Cardiac fibroblast (primary cell): ENCODE measurements at places on chromosomes 3 and 15.

- DNase-seq = no peak
These were observed 65.9 kb upstream of the POMGNT2 start for GRCh38 chr3:43171748-43172147.

GRCh38 chr3:25547943-25548674 lies 116.6 kb downstream of the TOP2B start:
- no peak for DNase-seq

GRCh38 chr3:153078826-153079225 lies 83.2 kb upstream of the RAP2B start:
- DNase-seq = no peak

GRCh38 chr3:132556508-132557159 lies 40.4 kb upstream of the ACKR4 start:
- no peak for DNase-seq

- peak; percentile 69 for DNase-seq
These were observed 193.4 kb upstream of the UBE2E1 start for GRCh38 chr3:23612296-23612891.

GRCh38 chr3:29416514-29416913 lies 135.6 kb downstream of the RBMS3 start:
- DNase-seq = peak; percentile 44

DNA sequence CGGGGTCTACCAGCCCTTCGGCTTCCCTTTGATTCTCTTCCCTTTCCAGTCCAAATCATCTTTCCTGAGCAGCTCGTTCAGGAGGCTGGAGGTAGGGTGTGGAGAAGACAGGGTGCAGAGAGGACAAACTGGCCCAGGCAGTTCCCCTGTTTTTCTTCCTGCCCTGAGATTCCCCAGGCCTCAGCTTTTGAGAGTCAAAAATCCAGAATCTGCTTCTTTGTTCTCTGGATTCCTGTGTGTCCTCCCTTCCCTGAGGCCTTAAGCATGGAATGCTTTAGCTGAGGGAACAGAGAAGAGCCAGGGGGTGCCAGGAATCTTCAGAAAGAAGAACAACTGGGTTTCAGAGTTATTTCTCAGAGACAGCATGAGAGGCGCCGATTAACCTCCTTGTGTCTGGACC lies 26.7 kb upstream of the LRTM1 start:
- no peak for DNase-seq

DNA sequence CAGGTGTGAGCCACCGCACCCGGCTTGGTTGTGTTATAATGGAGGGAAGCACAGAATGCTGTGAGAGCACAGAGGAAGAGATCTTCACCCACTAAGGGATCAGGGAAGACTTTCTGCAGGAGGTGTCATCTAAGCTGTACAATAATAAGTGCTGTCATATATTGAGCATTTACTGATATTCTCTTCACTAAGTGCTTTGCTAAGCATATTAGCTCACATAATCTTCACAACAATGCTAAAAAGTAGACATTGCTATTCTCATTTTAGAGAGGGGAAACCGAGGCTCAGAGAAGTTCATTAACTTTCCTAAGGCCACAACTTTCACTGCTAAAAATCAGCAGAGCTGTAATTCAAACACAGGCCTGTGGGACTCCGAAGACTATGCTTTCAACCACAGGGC lies 115.3 kb downstream of the CORO2B start:
- no peak for DNase-seq

DNA sequence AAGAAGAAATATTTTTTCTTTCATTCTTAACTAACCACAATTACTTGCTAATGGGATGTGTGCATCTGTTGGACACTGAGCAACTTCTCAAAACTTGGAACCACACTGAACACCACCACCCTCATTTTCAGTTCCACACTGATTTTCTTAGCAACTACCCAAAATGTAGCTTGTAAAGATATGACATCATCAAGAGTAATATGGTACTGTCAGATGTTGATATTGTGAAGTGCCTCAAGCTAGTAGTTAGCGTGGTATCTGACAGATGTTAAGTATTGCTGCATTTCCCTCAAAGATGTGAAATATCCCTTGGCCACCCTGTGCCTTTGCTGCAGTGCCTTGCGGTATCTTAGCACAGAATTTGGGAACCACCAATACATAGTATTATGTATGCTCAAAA lies 9.3 kb downstream of the RFTN1 start:
- no peak for DNase-seq

- no peak for DNase-seq
These were observed 98.7 kb downstream of the KCNMB2 start for GRCh38 chr3:178634975-178635374.

DNA sequence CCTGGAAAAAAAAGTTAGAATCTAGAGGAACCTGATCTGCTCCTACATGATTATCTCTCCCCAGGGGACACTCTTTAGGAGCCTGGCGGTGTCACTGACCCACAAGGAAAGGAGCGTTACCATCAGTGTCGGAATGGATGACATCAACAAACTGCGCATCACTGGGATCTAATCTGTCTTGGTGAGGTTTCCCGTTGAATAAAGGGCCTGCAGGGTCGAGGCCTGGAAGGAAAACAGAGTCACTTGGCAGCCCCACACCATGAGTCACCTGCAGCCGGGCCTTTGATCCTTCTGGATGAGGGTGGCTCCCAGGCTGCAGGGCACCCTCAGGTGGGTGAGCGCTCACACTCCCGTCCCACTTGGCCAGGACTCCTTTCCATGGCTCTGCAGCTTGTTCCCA lies 25.0 kb downstream of the LIPH start:
- DNase-seq = no peak

DNA sequence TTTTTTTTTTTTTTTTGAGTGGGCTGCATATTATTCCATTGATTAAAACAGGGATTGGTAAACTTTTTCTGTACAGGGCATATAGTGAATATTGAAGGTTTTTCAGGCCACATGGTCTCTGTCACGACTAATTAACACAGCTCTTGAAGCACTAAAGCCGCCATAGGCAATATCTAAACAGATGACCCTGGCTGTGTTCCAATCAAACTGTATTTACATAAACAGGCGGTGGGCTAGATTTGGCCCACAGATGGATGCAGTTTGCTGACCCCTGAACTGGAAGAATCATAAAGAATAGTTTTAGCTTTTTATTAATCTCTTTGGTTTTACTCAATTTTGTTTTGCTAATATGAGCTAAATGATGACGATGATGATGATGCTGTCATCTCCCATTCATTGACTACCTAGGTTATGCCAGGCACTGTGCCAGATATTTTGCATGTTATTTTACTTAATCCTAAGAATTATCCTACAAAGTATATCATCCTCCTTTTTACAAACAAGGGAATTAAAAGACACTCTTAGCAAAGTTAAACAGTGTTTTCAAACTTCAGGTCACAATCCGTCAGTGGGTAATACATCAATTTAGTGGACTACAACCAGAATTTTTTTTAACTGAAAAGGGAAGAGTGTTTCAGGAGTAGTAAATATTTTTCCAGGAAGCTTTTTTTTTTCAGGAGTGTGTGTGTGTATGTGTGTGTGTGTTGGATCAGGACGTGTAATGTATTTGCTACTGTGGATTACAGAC lies 54.3 kb downstream of the LMCD1 start:
- DNase-seq = no peak

DNA sequence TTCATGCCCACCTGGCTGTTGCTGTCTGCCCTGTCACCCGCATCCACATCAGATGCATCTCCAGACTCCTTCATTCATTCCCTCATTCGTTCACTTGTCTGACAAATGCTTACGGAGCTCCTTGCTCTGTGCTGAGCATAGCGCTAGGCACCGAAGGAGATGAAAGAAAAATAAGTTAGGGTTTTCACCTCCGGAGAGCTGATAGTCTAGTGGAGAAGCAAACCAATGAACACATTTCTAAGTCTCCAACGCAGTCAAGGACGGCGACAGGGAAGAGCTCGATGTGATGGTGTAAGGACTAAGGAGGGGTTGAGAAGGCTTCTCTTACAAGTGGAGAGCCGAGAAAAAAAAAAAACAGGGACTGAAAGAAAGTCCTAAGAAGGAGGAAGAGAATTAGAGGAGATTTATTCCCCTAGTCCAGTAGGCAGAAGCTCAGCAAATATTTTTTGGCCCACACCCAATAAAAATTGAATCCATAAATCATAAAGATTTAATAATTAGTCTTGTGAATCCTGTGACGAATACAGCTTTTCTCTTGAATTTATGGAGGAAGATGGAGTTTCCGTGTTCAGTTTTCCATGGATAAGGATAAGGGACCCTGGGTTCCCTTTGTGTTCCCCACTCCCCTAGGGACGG lies 127.2 kb upstream of the DLG1 start:
- DNase-seq = no peak

- peak; percentile 33 for DNase-seq
These were observed 769.5 kb downstream of the GRM7 start for GRCh38 chr3:7630351-7630911.

DNA sequence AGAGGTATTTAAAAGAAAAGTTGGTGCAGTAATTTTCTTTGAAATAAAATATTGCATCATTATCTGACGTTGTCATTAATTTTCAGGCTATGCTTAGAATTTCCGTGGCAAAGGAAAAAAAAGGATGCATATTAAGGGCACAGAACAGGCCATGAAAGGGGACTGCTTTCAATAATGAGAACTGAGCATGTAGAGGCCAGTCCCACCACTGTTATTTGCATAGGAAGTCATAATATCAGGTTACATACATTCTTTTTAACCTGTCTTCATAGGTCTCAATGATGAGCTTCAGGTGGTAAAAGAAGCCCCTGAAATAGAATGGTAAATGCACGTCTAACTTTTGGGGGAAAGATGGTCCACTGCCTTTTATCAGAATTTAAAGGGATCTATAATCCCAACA lies 272.1 kb upstream of the ALCAM start:
- no peak for DNase-seq

DNA sequence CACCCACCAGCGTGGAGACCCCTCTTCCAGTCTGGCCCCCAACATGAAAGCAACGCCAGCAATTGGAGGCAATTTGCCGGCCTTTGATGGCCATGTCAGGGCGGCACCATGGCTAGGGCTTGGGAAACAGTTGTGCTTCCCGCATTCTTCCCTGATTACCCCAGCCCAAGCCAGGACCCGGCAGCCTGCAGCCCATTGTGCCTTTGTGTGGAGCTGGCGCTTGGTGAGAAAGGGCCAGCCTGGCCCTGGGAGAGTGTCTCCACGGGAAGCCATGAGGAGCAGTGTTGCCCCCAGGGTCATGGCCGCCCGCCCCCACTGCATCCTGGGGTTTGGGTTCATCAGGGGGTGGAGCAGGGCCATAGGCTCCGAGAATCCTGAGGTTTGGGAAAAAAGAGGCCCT lies 66.0 kb downstream of the DNAJB8 start:
- DNase-seq = no peak

- DNase-seq = no peak
These were observed 112.8 kb upstream of the TMEM108 start for GRCh38 chr3:132925256-132925930.

- DNase-seq = no peak
These were observed 11.2 kb upstream of the MTMR14 start for GRCh38 chr3:9638155-9638554.

- DNase-seq = peak; percentile 60
These were observed 7.5 kb downstream of the MORF4L1 start for GRCh38 chr15:78880242-78880533.

DNA sequence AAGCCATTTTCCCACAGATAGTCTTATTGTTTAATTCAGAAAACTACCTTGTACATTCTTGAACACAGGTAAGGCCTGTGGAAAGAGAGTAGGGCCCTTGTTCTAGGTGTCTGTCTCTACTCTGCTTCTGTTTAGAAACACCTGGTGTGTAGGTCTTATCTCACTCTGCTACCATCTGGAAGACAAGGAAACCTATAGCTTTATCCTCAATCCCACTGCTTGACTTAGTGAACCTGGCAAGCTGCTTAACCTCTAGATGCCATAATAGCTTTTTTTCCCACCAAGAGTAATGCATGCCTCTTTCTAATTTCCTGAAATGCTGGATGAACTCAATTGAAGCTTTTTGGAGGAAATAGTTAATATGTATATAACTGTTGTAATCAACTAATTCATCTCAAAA lies 82.6 kb upstream of the RAP2B start:
- no peak for DNase-seq

DNA sequence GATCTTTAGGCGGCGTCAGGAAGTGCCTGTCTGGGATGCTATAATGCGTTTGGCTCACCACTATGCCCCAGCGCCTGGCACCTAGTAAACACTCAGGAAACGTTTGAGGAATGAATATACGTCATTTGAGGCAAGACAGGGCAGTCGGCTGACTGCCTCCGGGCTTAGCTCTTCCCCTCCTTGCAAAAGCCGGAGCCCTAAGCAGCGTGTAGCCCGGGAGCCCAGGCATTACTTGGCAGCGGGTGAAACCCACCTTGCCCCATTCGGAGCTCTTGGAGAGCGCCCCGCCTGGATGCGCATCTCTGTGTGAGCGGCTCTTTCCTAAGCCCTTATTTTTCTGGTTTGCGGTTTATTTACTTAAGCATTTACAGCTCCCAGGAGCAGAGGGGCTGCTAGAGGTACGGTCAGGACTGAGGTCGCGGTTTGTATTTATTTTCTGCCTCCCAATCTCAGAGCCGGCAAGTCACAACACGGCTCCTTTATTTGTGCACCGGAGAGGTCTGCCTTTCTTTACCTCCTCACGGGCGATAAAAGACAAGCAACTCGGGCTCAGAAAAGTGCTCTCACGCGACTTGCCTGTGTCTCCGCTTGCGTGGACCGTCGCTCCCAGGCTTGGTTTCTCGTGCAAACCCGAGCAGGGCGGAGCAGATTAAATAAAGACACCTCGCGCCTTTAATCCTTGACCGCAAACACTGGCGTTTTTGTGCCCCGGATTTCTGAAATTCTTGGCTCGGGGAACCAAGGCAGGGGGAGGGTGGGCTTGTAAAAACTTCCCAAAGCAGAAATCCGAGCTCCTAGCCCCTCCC lies 737 bp upstream of the ITPR1 start:
- peak; percentile 87 for DNase-seq

- no peak for DNase-seq
These were observed 3.9 kb downstream of the GP5 start for GRCh38 chr3:194395212-194395611.

DNA sequence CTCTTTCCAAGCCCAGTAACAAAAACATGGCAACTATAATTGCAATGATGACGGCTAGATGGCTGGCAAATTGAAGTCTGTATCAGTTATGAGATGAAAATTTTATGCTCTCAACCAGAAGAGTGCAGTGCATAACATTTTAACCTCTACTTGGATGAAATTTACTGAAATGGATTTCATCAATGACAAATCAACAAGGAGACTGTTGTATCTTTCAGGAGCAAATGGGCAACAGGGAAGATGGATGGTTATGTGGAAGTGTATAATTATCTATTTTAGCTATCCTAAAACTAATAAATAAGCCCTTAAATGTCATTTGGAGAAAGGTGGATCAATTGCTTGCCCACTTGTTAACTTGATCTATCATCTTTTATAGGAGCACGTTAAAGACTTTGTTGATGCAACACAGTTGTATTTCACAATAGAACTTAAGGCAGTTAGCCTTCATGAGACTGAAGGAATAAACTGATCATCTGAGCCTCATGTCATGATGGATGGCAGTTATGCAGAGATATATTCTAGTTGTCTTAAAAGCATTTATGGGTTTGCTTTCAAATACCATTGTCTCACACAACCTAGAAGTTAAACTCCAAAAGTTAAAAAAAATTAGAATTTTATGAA lies 315.1 kb upstream of the TBC1D5 start:
- DNase-seq = no peak

- no peak for DNase-seq
These were observed 301.1 kb upstream of the LRRFIP2 start for GRCh38 chr3:37475435-37475834.
